ENCODE measurements at places on chromosomes 11 and 22. TPM values are rescaled to one million over a fixed set of nuclear protein-coding genes. Genes with fewer than 3 reads are reported as not detected.
A peak's percentile ranks its signal among the peaks of the same experiment; 100 is the strongest.

DNA sequence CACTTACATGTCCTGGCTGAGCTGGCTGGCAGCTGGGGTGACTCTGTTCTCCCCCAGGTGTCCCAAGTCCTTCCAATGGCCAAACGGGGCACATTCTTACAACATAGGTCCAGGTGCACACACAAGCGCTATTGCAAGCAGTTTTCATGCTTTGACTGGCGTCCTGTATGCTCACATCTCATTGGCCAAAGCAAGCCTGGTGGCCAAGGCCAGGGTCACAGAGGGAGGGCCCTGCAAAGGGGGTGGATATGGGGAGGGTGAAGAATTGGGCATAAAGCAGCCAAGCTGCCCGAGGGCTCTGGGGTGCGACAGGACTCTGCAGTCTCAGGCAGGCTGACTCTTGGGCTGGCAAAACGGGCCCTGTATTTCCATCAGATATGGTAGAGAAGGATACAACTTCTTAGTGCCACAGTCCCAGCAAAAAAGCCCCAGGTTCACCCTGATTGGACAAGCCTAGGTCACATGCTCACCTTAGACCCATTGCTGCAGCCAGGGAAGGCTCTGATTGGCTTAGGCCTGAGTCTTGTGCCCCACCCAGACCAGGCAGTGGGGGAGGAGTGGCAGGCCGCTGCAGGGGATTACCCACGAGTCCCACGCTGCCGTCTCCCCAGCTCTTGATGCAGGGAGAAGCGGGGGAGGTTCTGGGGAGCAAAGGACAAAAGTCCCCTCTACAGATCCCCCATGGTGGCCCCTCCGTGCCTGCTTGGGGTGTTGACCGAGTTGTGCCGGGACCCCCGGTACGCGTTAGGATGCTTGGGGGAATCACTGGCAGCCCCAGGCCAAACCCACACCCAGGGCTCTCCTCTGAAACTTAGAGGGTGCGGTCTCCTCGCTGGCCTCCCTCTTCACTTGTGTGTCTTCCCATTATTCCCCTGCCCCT, 110.8 kb downstream of the ARHGAP8 start:
- DNase-seq, result no peak

DNA sequence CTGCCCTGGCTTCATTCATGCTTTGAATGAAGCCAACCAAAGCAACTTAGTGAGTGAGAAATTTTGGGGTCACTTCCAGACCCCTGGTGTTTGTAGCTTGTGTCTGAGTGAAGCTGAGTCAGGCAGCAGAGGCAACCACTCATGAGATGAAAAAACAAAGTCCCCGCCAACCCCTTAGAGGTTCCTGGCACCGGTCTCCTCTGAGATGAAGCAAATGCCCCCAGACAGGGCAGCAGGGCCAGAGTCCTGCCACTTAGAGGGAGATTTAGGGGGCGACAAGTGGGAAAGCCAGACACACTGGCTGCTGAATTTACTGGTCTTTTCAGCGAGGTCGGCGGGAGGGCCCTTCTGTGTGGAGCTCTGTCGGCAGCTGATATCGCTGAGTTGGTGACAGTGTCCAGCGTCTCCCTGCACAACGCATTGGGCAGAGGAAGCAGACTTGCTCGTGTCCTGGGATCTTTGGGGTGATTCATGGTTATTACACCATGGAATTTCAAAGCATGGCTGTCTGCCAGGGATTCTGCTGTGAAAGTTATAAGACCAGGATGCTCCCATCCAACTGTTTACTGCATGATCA, 482.6 kb downstream of the MIAT start:
- no peak for DNase-seq

DNA sequence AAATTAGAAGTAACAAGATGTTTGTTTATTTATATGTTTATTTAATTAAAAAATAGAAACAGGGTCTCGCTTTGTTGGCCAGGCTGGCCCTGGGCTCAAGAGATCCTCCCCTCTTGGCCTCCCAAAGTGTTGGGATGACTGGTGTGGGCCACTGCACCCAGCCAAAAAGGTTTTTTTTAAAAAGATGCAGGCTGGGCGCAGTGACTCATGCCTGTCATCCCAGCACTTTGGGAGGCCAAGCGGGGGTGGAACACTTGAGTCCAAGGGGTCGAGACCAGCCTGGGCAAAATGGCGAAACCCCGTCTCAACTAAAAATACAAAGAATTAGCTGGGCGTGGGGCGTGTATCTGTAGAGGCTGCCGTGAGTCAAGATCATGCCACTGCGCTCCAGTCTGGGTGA, 13.4 kb downstream of the DRD4 start:
- DNase-seq, result no peak

DNA sequence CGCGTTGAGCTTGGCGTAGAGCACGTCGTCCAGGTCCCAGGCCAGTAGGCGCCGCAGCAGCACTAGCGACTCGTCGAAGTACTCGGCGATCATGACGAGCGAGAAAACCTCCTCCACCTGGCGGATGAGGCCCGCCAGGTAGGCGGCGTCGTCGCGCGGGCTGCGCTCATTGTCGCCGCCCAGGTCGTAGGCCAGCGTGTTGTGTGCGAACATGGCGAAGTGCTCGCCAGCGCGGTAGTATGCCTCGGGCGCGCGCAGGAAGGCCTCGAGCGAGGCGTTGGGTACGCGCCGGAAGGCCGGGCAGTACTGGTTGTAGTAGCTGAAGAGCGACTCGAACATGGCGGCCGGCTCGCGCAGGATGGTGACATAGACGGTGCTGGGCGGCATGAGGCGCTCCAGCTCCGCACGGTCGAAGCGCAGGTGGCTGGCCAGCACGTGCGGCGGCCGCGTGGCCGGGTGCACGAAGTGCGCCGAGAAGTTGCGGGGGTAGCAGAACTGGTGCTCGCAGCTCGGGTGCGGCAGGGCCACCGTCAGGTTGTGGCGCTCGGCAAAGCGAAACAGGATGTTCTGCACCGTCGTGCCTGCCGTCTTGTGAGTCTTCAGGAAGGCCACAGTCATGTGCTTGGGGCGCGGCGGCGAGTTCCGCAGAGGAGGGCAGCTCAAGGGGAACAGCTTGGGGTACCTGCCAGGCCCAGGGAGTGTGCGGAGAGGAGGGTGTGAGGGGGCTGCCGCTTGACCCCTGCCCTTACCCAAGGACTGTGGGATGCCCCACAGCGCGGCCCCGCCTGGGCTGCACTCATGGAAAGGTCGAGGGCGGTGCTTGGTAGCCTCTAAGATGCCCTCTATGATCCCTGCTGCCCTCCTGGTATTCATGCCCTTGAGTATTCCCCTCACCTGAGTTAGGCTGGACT, 5.7 kb downstream of the GAL3ST3 start:
- DNase-seq, result no peak

GRCh38 chr11:123093739-123094138, 31.8 kb upstream of the HSPA8 start:
- no peak for DNase-seq

DNA sequence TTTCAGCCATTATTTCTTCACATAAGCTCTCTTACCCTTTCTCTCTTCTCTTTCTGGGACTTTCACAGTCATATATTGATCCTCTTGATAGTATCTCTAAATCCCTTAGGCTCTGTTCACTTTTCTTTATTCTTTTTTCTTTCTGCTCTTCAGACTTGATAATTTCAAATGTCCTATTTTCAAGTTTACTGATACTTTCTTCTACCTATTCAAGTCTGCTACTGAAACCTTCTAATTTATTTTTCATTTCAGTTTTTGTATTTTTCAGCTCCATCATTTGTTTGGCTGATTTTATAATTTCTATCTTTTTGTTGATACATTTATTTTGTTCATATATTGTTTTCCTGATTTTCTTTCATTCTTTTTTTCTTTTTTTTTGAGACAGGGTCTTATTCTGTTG, 79.1 kb downstream of the SNX19 start:
- DNase-seq, result no peak

- DNase-seq, result no peak
These were observed 36.3 kb downstream of the ETS1 start for GRCh38 chr11:128551058-128551457.

DNA sequence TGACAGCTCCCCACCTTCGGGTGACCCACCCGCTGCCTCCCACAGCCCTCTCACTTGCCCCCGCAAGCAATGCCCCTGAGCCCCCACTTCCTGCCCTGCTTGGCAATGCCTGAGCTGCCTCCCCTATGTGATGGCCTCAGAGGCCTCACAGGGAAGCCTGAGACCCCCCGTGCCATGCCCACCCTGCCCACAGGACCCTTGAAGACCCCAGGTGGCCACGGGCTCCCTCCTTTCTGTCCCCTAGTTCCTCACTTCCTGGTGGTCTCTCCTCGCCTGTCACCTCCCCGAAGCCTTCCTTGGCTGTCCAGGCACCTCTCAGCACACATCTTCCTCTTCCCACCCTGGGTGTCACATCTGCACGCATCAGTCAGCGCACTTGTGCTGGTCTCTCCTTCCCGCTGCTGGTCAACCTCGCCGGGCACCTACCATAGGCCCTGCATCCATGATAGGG, 90.5 kb downstream of the BRD1 start:
- no peak for DNase-seq

DNA sequence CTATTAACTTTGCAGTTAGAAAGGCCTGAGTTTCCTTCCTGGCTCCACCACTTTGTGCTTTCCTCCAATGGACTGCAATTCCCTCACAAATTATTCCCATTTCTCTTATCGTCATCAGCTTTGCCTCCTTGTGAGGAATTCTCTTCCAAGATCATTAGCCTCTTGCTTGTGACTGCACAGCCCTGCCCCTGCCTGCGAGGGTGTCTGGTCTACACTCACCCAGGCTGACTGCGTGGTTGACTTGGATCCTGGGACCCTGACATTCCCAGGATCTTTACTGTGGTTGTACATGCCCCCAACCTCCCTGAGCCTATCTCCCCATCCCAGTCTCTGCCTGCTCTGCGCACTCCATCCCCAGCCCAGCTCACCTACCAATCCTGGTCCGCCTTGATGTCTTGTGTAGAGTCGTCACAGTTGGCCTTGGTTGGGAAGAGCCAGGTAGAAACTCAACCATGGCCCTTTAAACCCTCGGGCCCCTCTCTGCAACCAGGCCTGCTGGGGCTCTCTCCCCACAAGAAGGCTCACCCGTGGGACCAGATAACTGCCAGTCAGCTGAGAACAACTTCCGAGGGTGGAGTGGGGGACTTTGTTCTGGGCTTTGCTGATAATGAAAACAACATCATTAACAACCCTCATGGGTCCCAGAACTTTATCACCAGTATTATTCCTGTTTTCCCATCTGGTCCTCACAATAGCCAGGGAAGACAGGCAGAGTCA, at the start of gene OR2AT4:
TSS of gene OR2AT4 (minus strand) at position 421 of the 717 bp plus-strand sequence.
- DNase-seq, result peak; percentile 80

- no peak for DNase-seq
These were observed 481 bp downstream of the ANGPTL5 start for GRCh38 chr11:101915791-101916291.

GRCh38 chr11:11884774-11885481, 43.2 kb downstream of the USP47 start:
- DNase-seq, result no peak

DNA sequence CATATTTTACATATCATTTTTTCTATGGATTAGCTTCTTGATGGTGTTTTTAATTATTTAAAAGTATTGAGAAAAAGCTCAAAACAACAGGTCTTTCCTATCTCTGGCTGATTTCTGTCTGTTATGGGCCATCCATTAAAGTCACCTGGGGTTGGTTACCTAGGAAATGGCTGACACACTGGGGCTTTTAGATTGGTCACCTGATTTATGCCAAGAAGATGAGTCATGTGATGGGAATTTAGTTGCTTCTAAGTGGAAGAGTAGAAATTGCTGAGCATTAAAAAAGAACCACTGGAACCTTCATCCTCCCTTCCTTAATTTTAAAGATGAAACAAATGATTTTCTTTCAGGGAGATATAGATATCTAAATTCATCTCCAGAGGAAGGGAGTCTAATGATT, 48.8 kb upstream of the LARGE1 start:
- DNase-seq, result no peak

- DNase-seq, result peak; percentile 22
These were observed 178.0 kb downstream of the DSCAML1 start for GRCh38 chr11:117618982-117619355.

GRCh38 chr22:29022101-29022817, 39.4 kb downstream of the C22orf31 start:
- DNase-seq, result peak; percentile 70

- DNase-seq, result no peak
These were observed 15.5 kb upstream of the LMO2 start for GRCh38 chr11:33907421-33907820.

Gene LRRC75B
- 123 TPM for polyA plus RNA-seq

Gene MPPED2
- polyA plus RNA-seq, result not detected

Gene MOV10L1
- polyA plus RNA-seq, result 0.19 TPM

Gene CECR2
- polyA plus RNA-seq, result under 0.01 TPM

Gene SEC14L2
- polyA plus RNA-seq, result 57.0 TPM

Gene FIBIN
- not detected for polyA plus RNA-seq

Gene MS4A3
- polyA plus RNA-seq, result not detected

Gene OR51B4
- not detected for polyA plus RNA-seq

Gene OVOL1
- polyA plus RNA-seq, result 16.2 TPM

Gene OR6A2
- polyA plus RNA-seq, result 0.03 TPM

Gene UBE4A
- 13.6 TPM for polyA plus RNA-seq

Gene KRTAP5-2
- not detected for polyA plus RNA-seq

Gene SEPTIN5
- polyA plus RNA-seq, result 2.2 TPM

Gene ELMOD1
- polyA plus RNA-seq, result 0.58 TPM

Gene IFT27
- 29.5 TPM for polyA plus RNA-seq

Gene PATE2
- not detected for polyA plus RNA-seq

Gene ALDH3B2
- not detected for polyA plus RNA-seq

Gene TMPRSS4
- 20.0 TPM for polyA plus RNA-seq
